ENCODE measurements at places on chromosomes 4 and X. TPM values are rescaled to one million over a fixed set of nuclear protein-coding genes. Genes with fewer than 3 reads are reported as not detected.

- DNase-seq = peak; percentile 60
Observed at GRCh38 chrX:51837921-51838320, 55.5 kb upstream of the MAGED1 start.

- DNase-seq = peak; percentile 27
Observed at GRCh38 chr4:1187182-1187581, 14.8 kb upstream of the SPON2 start.

- no peak for DNase-seq
Observed at GRCh38 chr4:148017801-148018200, 285.9 kb downstream of the ARHGAP10 start.

The SHROOM2 gene
- total RNA-seq = 8.9 TPM

GRCh38 chr4:184745831-184746795 is 12.2 kb upstream of the CENPU start:
- peak; percentile 78 for DNase-seq

The STATH gene
- total RNA-seq = not detected

The TGIF2LX gene
- total RNA-seq = not detected

The TCEAL5 gene
- total RNA-seq = not detected

DNA sequence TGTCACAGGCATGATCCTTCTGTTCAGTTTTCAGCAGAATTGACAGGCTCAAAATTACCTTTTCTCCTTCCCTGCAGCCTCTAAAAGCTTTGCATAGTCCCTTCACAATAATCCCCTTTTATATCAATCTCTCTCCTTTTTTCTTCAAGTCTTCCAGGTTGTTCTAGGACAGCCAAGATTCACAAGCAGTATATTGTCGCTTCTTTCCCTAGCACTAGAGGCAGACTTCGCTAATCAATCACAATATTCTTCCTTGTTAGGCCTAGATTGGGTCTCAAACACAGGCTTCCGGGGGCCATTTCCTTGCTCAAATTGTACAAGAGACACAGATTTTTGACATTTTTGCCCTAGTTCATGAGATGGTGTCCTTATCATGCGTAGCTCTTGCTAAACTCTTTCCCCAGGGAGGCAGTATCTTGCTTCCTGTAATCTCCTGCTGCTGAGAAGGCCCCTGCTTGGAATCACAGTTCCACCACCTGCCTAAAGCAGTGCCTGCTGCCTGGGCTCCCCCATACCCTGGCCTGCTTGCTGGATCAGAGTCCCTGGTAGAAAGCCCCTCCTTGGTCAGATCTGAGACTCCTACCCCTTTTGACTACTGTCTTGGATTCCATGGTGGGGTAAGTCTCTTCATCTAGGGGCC is 57.3 kb downstream of the DMP1 start:
- DNase-seq = no peak

DNA sequence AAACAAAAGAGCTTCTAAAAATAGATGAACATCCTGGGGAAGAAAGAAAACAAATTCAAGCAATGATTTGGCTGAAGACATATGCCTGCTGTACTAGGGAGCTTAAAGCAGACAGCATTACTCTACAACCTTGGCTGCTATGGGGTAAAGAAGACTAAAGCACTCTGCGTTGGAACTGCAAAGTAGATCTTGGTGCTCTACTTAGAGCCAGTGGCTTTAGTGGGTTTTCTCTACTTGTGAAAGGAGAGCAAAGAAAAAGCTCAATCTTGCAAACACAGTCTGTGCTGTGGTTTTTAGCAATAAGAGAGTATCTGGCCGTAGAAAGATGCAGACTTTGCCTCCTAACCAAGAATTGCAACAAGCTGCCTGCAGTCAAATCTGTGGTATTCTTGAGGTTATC is 334.7 kb upstream of the NDST3 start:
- DNase-seq = no peak

The RTL5 gene
- total RNA-seq = 1.4 TPM
